ENCODE measurements at places on chromosomes 7 and 10. TPM values are rescaled to one million over a fixed set of nuclear protein-coding genes. Genes with fewer than 3 reads are reported as not detected.

Gene ALOX5
- polyA plus RNA-seq, result not detected

Gene WBP1L
- 45.3 TPM for polyA plus RNA-seq

Gene CCL24
- polyA plus RNA-seq, result not detected

Gene RNF148
- polyA plus RNA-seq, result not detected

Gene SHOC2
- 33.5 TPM for polyA plus RNA-seq

Gene POLR2J2
- polyA plus RNA-seq, result 4.5 TPM

GRCh38 chr10:99993701-99994689 is 15.8 kb downstream of the DNMBP start:
- DNase-seq, result no peak

DNA sequence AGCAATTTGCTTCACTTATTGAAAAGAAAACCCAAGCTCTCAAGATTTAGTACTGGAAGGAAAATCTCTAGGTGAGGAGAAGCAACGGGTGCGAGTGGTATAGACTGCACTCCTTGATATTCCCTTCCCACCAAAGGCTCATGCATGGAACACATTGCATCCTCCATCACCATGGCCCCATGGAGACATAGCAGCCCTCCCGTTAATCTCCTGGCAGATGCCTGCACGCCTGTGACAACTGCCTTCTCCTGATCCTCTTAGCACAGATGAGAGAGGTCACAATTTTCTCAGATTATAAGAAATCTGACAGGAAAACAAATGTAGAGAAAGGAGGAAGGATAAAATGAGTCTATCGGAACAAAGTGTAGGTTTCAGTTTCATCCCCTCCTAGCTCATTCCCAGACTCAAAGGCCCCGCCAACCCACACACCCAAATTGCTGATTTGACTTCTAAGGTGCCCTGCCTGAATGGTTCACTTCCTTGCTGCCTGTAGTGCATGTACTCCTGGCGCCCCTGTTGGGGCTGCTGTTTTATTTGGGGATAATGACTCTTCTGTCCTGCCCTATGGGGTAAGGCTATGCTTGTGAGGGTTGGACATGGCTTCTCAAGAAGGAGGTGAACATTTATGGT is 50.0 kb downstream of the PLXNA4 start:
- no peak for DNase-seq

DNA sequence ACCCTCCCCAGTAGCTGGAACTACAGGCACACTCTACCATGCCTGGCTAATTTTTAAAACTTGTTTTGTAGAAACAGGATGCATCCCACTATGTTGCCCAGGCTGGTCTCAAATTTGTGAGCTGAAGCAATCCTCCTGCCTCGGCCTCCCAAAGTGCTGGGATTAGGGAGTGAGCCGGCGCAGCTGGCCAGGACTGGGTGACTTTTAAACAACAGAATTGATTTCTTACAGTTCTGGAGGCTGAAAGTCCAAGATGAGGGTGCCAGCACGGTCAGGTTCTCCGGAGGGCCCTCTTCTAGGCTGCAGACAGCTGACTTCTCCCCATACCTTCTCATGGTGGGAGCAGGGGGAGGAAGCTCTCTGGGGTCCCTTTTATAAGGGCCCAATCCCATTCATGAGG is 75.2 kb upstream of the CHST15 start:
- DNase-seq, result no peak

- DNase-seq, result no peak
Measured at GRCh38 chr10:112817981-112818777, 131.9 kb upstream of the TCF7L2 start.
